ENCODE measurements at places on chromosomes 2 and 18.

DNA sequence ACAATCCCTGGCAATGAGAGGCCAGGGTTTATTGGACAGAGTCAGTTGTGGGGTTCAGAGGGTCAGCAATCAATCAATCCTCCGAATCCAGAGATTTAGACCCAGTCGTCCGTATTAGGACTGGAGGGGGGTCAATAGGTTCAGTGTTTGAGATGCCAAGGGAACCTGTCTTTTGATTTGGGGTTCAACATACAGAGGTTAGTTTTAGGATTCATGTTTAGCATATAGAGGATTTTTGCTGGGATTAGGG is 292 bp downstream of the GMPPA start:
- no peak for DNase-seq

GRCh38 chr18:29147944-29148343 is 971.0 kb upstream of the CDH2 start:
- DNase-seq: no peak

- DNase-seq: no peak
Measured at GRCh38 chr2:104026725-104027124, 827.2 kb upstream of the POU3F3 start.

- no peak for DNase-seq
Measured at GRCh38 chr2:26579025-26579722, 62.0 kb downstream of the CIB4 start.

DNA sequence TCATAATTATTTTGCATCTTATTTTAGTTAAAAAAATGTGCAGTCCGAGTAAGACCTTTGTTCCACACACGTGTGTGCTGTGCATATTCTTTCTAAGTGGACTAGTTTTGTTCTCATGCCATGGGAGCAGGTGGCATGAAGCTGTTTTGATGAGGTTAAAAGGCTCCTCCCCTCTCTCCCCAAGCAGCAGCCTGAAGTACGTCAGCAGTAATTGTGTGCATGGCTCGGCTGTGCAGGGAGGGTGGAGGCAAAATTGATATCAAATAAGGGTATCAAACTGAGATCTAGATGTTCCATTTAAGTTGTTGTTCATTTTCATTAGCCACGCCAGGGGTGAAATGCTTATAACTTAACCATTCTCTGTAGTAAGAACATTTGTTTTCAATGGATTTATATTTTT is at the start of gene NYAP2:
NYAP2 (plus strand) TSS at position 207 of the 400 bp plus-strand sequence. CDS start 9,171 bp downstream, outside the sequence.
- DNase-seq: no peak

GRCh38 chr2:3354986-3355385 is 22.6 kb downstream of the EIPR1 start:
- DNase-seq: no peak

- DNase-seq: no peak
Measured at GRCh38 chr2:207039225-207039624, 99.9 kb downstream of the CPO start.

GRCh38 chr2:3025261-3025660 is 352.4 kb downstream of the EIPR1 start:
- no peak for DNase-seq

DNA sequence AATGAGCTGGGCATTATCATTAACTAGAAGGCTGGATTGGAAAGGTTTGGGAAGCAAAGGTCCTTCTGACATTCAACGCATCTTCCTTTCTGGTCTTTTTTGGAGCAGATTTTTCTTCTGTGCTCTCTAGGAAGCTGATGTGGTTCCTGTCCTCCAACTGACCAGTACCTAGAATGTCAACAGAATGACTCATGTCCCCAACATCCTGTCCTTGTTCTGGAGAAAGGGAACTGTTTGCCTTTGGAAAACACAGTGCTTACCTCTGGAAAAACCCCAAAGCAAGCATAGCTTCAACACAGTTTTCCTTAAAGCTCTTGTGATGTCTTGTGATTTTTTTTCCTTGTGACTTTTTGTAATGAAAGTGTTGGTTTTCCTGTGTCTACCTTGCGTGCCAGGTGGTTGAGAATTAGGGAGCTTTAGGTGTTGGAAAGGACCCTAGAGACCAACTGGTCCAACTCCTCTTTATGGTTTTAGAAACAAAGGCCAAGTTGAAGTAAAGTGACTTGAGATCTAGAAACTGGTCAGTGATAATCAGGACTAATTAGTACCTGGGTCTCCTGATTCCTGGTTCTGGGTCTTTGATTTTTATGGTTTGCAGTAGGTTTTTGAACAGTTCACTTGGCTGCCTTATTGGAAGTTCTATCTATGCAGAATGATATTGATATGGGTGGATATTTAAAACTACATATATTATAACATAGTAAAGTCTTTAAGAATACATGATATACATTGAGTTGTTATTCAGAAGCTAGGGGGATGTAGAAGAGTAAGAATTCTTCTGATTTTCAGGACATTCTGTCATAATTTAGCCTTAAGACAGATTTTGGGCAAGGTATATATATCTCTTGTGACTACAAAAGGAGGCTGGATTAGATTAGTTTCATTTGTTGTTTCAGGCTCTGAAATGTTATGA is 70.5 kb downstream of the FMNL2 start:
- DNase-seq: no peak

- DNase-seq: peak; percentile 13
Measured at GRCh38 chr18:74994502-74995418, 214.2 kb downstream of the PTGR3 start.

- no peak for DNase-seq
Measured at GRCh38 chr2:9990736-9991135, 39.2 kb downstream of the GRHL1 start.

DNA sequence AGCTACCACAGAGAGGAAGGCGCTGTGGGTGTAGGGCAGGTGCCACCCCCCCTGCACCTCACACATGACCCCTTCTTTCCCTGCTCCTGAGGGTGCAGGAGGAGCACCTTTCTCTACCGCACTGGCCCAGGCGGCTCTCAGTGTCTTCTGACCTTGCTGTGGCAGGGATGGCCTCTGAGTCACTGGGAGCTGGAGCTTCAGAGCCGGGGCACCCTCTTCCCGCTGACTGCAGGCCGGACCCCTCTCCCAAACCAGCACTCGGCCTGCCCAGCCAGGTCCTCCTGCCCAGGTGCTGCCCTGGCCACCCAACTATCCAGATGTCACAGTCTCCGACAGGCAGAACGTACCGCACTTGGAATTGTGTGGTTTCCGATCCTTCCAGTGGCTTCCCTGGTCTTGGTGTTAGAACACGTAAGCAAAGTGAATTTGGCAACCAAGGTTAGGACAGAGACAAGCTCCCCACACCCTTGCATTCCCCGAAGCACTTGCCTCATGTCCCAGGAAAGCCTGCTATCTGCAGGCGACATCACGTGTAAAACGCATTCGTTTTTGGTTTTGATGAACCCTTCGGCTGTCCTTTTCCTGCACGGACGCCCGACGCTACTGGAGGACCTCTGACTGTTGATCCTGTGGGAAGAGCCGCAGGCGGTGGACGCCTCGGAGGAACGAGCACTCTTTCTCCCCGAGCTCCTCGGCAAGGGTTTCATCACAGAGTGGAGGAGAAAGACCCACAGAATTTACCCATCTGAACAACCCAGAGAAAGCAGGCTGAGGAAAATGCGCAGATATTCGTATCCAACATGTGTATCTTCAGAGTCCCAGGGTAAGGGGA is 24.7 kb upstream of the KCNG2 start:
- no peak for DNase-seq

DNA sequence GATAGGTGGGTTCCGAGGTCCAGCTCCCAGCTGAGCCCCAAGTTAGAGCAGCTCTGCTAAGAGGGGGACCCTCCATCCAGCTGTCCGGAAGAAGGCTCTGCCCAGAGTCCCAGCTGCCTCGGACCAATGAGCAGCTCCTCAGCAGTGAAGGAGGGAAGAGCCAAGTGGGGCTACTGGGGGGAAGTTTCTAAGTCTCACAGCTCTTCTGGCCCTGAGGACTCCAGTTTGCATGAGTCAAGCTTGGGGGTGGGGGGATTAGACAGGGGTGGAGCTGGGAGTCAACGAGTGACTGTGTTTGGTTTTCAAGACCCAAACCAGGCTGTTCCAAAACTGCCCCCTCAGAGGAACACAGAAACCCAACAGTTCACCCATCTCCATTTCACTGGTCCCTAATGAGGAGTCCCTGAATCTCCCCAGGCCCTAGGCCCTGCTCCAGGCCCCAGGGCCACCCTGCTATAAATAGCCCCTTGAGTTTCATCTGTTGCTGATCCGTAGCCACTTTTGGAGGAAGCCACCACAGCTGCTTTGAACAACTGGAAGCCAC is 100.9 kb downstream of the TNS1 start:
- no peak for DNase-seq

DNA sequence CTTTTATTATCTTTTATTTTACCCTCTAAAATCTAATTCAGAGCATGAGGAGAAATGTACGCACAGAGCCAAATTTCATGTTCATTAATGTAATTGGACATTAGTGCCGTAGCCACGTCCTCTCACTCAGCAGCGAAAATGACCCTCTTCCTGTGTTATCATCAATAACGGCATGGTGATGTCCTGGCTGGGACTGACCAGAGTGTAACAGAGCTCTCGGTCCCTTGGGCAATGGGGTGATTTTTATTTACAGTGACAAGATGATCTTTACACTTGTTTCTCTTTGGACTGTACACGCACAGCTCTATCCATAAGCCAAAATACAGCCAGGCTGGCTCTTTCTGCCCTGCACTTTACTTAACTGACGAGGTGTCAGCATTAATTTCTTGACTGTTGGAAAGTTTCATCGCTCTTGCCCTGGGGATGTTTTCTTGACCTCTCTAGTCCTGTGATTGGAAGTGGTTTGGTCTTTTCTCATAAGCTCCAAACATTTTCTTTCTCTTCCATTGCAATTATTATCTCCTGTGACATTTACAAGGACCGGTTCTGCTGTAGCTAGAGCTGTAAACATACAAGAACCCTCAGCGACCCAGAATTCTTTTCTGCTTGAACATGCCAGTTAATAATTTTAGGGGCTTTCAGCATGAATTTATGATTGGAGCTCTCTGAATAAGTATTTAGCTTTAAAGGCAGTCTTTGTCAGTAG is 308.0 kb upstream of the PIK3C3 start:
- DNase-seq: no peak

GRCh38 chr2:36530983-36531354 is 67.0 kb downstream of the FEZ2 start:
- no peak for DNase-seq

GRCh38 chr2:1730015-1730927 is 14.0 kb downstream of the PXDN start:
- DNase-seq: no peak

DNA sequence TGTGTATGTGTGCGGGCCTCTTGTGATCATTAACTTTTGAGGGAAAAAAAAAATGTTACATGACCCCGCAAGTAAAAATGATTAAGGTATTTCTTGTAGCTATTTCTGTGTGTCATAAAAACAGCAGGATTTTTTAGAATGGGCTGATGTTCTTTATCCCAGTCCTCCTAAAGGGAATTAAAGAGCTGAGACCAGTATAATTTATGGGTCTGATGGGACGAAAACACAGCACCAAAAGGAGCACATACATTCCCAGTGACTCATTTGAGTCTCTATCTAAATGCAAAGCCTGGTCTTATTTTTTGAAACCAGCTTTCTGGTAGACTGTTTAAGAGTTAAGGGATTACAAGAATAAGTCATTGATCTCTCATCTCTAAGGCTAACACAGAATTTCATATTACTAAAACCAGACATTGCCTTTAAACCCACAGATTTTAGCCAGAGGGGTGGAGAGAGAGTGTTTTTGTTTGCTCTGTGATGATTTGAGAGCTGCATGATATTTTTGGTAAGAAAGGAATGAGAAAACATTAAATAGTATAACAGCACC is 342.3 kb upstream of the EPHA4 start:
- no peak for DNase-seq

DNA sequence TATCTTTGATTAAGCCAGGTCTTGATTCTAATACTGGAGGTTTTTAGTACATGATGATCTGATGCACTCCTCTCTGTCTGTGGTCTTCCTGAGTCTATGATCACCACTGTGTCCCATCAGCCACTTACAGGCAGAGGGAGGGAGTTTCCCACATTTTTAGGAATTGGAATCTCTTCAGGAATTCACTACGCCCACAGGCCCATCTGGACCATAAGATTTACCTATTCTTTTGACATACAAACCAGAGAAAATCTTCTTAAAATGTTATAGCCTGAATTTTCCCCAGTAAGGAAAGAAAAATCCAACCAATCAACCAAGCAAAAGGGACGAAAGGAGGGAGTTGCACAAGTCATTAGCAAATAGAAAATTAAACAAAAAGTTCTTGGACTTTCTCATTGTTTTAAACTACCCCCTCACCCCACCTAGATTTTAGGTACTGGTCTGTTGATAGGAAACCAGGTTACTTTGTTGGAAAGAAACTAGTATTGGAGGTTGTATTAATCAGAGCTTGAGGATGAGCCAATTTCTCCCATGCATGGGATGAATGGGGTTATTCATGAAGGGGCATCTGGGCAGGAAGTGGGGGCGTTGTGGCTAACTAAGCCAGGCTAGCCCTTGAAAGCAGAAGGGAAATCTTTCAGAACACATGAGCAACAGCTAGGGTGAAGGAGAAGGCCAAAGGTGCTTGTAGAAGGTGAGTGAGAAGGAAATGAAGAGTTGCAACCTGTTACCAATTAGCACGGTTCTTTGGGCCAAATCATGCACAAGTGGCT is 328.2 kb upstream of the MEX3C start:
- no peak for DNase-seq

- no peak for DNase-seq
Measured at GRCh38 chr2:202039278-202040078, 5.8 kb downstream of the FZD7 start.

DNA sequence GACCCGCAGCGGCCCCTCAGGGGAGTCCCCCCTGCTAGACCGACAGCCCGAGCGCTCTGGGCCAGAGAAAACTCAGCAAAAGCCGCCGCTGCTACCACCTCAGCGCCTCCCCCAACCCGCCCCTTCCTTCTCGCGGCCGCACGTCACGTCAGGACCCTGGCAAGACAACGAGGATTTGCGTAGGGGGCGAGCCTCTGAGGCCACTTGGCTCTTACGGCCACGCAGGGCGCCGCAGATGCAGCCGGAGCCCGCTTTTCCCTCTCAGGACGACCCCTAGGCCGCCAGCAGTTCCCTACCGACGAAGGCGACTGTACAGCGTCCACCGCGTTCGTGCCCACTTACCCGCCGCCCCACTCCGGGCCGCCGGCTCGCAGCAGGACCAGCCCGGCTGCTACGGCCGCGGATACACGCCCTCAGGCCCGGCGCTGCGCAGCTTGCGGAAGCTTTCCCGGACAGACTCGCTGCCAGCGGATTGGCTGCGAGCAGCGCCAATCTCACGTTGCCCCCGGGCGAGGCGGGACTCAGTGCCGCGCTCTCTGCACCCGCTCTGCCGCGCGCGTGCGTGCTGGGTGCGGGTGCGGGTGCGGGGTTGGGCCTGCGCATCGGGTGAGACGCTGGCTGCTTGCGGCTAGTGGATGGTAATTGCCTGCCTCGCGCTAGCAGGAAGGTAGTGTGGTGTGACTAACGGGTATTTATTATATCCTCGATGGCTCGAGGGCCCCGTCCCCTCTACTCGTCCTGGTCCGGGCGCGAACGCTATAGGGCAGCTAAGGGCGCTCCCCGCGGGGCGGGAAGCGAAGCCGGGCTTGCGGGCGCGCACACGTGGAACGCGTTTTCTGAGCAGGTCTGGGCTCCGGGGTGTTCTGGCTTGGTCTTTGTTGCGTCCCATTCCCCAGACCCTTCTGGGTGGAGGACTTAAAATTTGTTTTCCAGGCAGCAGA is at the start of the genes ORMDL1 and PMS1:
ORMDL1 (minus strand) TSS at position 413 of the 941 bp plus-strand sequence. CDS start 1,744 bp downstream, outside the sequence.
PMS1 (plus strand) TSS at position 524 of the 941 bp plus-strand sequence. CDS start 7,360 bp downstream, outside the sequence.
- DNase-seq: peak; percentile 84

Measured in stimulated activated CD8-positive, alpha-beta memory T cell treated with anti-CD3 and anti-CD28 coated beads, Interleukin-15, amount 100 ng/mL, for 24 hours (primary cell).